ENCODE measurements at places on chromosomes 3 and 15.

DNA sequence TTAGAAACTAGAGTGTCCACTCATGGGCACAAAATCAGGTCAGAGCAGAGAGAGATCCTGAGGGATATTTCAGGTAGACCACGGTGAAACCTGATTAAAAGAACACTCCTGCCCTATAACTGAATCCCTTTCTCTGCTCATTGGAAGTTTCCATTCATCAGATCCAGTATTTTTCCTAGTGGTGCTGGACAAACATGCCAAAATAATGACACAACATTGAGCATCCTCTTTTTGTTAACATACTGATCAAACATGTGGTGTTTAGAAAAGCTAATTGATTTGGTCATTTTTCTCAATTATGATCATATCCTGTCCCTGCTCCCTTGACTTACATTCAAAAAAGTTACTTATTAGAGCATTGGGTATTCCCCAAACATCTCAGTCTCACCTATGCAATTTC lies 27.2 kb downstream of the PTX3 start:
- DNase-seq: no peak

GRCh38 chr3:36557708-36558421 lies 177.6 kb downstream of the STAC start:
- DNase-seq: no peak

- no peak for DNase-seq
Measured at GRCh38 chr3:62098646-62099365, 274.5 kb downstream of the FEZF2 start.

DNA sequence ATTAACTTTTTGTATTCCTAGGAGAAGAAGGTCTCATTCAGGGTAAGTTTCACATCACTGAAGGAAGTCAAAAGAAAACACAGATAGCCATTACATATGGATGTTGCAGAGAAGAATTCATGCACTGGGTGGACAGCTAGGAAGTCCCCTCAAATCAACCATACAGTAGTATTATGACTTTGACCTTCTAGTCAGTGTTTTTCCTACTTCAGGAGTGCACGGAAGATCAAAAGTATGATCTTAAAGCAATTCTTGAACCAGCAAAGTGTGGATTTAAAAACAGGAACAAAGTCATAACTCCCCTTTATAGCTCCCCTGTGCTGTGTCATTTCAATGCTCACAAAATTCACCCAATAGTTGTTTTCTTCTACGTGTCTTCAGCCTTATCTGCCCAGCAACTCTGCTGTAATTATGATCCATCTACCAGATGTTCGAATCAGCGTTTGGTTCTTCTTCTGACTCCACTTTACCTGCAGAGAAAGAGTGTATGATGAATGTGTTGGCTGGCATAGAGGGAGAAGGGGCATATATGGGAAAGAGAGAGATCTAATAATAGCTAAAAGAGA lies 118.1 kb upstream of the MEIS2 start:
- no peak for DNase-seq

GRCh38 chr3:62374341-62375218 lies 1.2 kb upstream of the FEZF2 start:
- no peak for DNase-seq

- no peak for DNase-seq
Measured at GRCh38 chr15:62459875-62460274, 294.8 kb upstream of the C2CD4B start.

- DNase-seq: no peak
Measured at GRCh38 chr3:46661776-46662766, 31.4 kb downstream of the ALS2CL start.

DNA sequence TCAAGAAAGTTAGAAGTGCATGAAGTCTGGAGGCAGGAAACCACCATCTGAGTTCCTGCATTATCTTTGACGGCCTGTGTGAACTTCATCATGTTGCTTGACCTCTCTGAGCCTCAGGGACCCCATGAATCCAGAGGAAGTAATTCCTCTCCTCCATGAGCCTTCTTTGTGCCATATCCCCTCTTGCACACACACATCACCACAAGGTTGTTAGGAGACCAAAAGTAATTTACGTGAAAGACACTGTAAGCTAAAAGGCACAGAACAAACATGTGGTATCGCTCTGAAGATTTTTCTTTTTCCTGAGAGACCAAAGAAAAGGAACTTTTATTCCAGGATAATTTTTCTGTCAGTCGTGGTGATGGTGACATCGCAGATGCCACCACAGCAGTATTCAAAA lies 55.9 kb upstream of the BCL6 start:
- no peak for DNase-seq

DNA sequence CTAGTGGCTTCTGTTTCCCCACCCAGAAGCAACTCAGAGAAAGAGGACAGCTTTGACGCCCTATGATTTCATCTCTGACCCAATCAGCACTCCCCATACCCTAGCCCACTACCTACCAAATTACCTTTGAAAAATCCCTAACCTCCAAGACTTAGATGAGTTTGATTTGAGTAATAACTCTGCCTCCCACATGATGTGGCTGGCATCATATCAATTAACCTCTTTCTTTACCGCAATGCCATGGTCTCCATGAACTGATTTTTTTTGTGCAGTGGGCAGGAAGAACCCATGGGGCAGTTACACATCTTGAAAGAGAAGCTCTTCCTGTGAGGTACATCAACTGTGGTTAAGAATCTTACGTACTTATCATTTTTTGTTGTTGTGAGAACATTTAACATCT lies 25.5 kb upstream of the APOD start:
- DNase-seq: no peak

DNA sequence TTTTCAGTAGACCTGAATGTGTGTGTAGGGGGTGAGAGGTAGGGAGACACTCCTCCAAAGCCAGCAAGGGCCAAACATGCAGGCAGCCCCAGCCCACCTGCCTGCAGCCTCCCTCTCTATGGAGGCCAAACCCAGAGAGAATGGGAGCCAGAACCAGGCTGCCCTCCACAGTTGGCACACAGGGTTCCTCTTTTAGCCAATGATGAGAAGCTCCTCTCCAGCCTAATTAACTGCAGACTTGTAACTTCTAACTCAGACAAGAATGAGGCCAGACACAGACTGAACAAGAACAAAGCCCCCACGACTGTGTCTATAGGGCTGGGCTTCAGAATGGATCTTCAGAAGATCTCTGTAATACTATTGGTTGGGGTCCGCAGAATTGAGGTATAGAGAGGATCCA lies 12.3 kb upstream of the TLE3 start:
- DNase-seq: no peak

- DNase-seq: no peak
Measured at GRCh38 chr3:49606427-49606826, 52.1 kb downstream of the BSN start.

DNA sequence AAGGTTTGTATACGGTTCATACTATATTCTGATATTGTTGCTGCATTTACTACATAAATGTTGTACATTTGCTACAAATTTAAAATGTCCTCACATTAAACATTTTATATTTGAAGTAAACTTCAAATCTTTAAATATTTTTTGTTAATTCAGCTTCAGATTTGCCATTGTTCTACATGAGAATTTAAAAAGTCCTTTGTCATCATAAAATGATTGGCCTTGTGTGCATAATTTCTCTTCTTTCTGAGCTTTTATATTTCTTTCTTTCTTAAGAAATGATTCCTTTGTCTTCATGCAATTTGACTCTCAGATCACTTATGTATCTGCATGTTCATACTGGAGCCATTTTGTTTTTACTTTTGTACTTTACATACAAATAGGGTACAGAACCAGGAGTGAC lies 28.0 kb downstream of the DNAJC19 start:
- no peak for DNase-seq

DNA sequence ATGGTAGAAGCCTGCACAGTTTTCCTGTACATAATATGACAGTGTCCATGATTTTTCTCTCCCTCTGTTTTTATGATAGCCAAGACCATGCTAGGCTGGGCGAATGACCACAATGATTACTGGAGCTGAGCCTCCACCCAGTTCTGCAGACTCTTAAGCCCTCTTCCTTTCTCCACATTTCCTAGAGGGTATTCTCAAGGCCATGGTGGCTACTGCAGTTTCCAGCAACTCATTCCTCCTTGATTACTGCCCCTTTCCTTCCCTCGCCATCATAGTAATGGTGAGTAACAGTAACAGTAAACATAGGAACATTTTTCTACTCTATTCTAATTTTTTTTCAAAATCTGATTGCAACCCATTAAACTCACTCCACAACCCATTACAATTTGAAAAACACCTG lies 20.2 kb downstream of the TNIK start:
- no peak for DNase-seq

GRCh38 chr15:63981596-63982320 lies 64.5 kb downstream of the DAPK2 start:
- DNase-seq: no peak

- DNase-seq: no peak
Measured at GRCh38 chr3:45631486-45631885, 36.9 kb downstream of the LIMD1 start.

Data from non-pigmented ciliary epithelial cell (primary cell).